ENCODE measurements at places on chromosomes 4 and X. TPM values are rescaled to one million over a fixed set of nuclear protein-coding genes. Genes with fewer than 3 reads are reported as not detected.

DNA sequence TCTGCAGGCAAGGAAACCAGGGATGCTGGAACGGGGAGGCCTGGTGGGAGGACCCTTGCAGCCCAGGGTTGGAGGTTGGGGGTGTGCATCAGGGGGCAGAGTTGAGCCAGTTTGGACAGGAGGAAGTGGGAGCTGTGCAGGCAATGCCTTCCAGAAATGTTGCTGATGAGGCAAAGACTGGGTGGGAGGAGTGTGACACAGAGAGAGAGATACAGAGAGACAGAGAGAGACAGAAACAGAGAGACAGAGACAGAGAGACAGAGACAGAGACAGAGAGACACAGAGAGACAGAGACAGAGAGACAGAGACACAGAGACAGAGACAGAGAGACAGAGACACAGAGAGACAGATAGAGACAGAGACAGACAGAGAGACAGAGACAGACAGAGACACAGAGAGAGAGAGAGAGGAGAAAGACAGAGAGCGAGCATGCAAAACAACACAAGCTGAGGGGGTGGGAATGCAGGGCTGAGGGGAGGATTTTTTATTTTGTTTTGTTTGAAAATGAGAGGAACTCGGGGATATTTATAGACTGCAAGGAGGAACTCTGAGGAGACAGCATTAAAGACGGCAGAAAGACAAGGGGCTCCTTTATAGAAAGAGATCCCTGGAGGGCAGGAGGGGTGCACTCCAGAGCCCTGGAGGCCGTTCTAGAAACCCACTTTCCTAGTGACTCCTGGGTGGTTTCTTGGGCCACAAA, 1.9 kb upstream of the HAUS3 start:
- DNase-seq = peak; percentile 47

DNA sequence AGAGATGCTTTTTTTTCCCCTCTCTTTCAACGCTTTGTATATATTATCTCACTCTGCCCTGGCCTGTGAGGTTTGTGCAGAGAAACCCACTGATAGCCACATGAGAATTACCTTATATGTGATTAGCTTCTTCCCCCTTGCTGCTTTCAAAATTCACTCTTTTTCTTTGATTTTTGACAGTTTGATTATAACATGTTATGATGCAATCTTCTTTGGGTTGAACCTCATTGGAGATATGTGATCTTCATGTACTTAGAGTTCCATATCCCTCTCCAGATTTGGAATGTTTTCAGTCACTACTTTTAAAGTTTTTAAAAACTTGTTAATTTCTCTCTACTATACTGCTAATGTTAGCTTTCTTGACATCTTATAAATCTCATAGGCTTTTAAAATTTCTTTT, 479.5 kb upstream of the AGA start:
- no peak for DNase-seq

Gene TNIP2
- total RNA-seq = 53.5 TPM

DNA sequence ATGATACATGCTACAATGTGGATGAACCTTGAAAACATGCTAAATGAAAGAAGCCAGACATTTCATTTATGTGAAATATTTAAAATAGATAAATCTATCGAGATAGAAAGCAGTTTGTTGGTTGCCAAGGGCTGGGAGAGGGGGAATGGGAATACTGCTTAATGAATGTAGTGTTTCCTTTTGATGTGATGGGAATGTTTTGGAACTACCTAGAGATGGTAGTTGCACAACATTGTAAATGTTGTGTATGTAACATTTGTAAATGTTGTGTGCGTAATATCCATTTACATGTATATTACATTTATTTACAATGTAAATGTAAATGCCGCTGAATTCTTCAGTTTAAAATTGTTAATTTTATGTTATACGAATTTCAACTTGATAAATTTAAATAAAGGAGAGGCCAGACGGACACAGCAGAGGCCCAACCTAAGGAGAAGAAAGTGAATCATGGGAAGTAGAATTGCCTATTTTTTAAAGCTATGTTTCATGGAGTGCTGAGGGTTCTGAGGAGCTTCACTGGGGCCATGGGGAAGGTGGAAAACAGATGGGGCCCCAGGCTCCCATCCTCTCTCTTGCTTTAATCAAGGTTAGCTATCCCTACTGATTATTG, 60.0 kb upstream of the TEX13D start:
- DNase-seq = no peak

GRCh38 chrX:41090568-41091238, 5.5 kb downstream of the USP9X start:
- no peak for DNase-seq

DNA sequence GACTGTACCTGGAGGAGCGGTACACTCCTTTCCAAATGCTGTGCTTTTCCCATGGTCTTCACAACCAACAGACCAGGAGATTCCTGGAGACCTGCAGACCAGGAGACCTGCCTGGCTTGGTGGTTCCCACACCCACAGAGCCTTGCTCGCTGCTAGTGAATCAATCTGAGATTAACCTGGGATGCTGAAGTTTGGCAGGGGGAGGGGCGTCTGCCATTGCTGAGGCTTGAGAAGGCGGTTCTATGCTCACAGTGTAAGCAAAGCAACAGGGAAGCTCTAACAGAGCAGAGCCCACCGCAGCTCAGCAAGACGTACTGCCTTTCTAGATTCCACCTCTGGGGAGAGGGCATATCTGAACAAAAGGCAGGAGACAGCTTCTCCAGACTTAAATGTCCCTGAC, 34.5 kb upstream of the FAAH2 start:
- DNase-seq = no peak

GRCh38 chrX:11665168-11666111, at the start of gene ARHGAP6:
Gene ARHGAP6 (minus strand): TSS chrX:11665920. CDS start chrX:11664828, 1,092 bp downstream.
- no peak for DNase-seq

DNA sequence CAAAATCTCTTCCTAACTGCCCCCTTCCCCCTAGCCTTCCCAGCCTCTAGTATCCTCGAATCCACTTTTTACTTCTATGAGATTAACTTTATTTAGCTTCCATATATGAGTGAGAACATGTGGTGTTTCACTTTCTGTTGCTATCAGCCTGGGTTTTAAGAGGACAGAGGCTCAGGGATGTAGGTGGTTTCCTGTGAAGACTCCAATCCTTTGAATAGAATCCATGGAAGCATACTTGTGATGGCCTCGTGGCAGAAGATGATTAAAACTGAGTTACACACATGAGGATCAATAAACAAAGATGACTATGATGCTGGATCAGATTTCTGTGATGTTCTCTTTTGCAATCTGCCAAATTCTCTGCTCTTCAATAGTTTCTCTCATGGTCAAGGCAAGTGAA, 29.8 kb downstream of the CD99L2 start:
- no peak for DNase-seq

Gene SASH3
- total RNA-seq = 231 TPM

DNA sequence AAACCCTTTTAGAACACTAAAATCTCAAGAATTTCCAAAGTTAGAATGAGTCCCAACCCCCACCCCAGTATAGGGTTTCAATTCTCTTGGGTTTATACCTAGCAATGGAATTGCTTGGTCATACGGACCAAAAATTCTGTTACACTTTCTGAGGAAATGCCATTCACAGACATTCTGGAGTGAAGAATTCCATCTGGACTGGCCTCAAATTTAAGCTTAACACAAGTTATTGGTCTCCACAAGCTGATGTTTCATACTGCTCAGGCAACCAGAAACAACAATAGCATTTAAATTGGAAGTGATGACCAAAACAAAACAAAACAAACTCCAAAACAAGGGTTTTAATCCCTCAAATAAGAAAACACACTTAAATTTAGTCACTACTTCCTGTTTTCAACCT, 51.1 kb downstream of the GPC4 start:
- no peak for DNase-seq

- no peak for DNase-seq
Measured at GRCh38 chr4:77232653-77233052, 75.6 kb downstream of the CCNG2 start.

Gene GAGE12F
- not detected for total RNA-seq

DNA sequence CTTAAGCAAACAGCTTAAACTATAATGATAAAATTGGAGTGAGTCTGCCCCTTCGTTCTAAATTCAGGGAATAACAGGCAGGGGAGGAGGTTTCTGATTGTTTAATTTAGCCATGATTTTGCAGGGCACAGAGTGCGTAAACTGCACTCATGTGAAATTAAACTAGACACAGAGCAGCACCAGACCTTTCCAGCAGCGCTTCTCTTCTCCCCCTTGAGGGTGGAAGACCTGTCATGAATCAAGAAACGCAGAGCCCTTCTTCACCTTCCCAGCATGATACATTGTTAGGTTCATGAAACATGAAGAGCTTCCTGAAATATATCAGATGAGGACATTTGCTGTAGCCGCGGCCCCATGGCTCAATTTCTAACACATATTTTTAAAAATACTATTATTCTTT, 63.1 kb downstream of the FAM114A1 start:
- DNase-seq = no peak

Gene PRSS12
- total RNA-seq = not detected

- DNase-seq = no peak
Measured at GRCh38 chrX:108437349-108438109, 693 bp downstream of the COL4A6 start.

DNA sequence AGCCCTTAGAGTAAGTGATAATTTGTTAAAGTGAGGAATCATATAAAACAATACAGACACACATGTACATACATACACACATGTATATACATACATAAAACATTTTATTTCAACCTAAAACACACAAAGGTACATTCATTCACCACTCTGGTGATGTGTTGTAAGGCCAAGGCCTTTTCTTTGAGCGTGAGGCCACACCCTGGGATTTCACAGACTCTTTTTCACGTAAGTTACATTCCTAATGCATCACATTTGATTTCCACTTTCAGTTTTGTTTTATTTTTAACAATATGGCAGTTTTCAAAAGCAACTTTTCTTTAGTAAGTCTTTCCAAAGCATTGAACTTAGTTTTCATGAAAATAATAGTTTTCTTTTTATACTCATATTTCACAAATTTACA, 170.7 kb downstream of the COL4A6 start:
- no peak for DNase-seq

DNA sequence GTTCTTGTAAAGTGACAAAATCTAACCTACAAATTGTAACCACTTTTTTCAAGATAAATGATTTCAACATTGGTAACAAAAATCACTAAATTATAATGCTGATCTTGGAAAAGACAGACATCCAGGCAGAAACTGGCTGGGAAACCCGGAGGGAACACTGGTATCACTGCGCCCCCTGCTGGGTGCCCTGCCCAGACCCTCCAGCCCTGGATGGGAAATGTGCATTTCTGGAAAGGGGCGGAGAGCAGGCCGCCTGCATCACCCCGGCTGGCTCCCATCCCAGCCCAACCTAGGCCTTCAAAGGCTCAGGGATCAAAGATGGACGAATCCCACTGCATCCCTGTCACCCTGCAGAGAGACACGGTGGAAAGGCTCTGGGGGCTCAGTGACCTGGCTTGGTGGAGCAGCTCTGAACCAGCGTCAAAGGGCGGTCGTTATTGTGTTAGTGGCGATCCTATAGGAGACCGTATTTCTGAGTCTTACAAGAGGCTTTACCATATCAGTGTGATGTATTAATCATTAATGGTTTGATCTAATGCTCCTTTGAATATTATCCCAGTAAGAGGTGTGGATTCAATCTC, 37.3 kb downstream of the ACOX3 start:
- DNase-seq = peak; percentile 46

- no peak for DNase-seq
Measured at GRCh38 chr4:68447201-68447600, at the start of gene TMPRSS11E. Gene TMPRSS11E (plus strand): TSS chr4:68447463. CDS start chr4:68447513, 50 bp downstream.

- DNase-seq = no peak
Measured at GRCh38 chr4:185716141-185716551, 95.8 kb downstream of the SORBS2 start.

- no peak for DNase-seq
Measured at GRCh38 chr4:157004279-157005161, 32.9 kb upstream of the PDGFC start.

- DNase-seq = no peak
Measured at GRCh38 chrX:13250826-13251580, 68.8 kb downstream of the ATXN3L start.

Gene TMEM47
- total RNA-seq = not detected

DNA sequence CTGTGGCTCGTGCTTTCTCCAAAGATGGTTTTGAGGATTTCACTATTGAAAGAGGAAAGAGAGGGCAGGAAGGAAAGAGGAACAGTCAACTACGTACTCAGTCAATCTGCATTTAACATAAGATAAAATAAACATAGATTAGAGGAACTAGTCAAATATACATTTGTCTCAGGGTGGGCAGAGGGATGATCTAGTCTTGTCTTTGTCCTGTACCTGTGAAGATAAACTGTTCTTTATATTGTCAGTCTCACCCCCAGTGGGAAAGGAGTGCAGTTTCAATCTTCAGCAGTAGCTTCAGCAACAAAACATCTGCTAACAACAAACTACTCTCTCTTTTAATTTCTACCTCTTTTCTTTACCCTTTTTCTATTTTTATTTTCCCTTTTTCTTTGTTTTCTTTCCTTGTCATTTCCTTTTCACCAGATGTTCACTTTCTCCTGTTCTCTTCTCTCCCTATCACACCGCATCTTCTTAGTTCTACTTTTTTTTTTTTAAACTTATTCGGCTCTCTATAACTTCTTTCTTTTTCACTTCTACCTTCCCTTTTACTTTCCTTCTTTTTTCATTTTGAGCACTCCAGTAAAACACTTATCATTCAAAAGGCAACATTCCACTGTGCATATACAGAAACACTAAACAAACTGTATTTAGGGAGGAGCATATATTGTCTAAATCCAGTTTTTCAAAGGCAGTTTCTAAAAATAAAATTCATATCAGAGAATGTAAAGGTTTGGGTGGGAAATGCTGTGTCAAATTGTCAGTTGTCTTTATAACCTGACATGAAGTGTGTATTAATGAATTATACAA, 51.4 kb upstream of the GUCY1A1 start:
- DNase-seq = no peak

- no peak for DNase-seq
Measured at GRCh38 chr4:123597586-123597985, 201.0 kb downstream of the SPRY1 start.

DNA sequence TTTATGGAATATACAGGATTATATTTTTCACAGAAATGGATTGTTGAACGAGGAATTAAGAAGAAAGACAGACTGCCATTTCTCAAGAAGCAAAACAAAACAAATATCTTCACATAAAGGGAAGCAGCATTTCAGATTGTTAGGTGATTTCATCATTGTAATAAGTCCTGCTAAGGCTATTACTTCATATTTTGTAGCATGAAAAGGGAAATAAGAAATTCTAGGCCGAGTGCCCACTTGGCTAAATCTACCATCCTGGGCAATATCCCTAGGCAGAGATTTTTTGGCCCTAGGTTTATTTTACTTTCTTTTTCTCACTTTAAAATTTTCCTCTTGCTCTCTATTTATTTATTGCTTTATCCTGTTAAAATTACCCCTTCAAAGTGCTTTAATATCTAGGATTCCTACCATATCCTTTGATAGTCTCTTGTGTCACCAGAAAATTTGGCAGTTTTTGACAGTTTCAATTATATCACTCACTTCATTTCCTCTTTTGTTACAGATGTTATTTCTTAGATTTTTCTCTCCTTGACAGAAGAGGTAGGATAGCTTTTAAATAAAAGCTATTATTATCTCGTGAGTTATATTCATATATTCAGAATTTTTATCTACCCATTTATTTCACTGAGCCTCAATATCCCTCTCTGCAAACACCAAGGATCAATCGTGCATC, 142.3 kb downstream of the PDGFC start:
- DNase-seq = no peak

Measured in activated CD8-positive, alpha-beta memory T cell treated with anti-CD3 and anti-CD28 coated beads, Interleukin-2, amount 10 ng/mL, durations not matched to agents 7 days and 5 days (primary cell).